ENCODE measurements at places on chromosomes 3 and 15. TPM values are rescaled to one million over a fixed set of nuclear protein-coding genes. Genes with fewer than 3 reads are reported as not detected.

Gene EIF2A
- 81.7 TPM for total RNA-seq

GRCh38 chr15:27681038-27681437, 418.1 kb downstream of the OCA2 start:
- H3K4me3 ChIP-seq, result no peak overlapping the region
- no peaks in the 10 kb centered on the region for H3K36me3 ChIP-seq
- no peaks in the 10 kb centered on the region for H3K4me1 ChIP-seq
- H3K27ac ChIP-seq, result no peak overlapping the region

- no peaks in the 10 kb centered on the region for H3K27me3 ChIP-seq
- no peaks in the 10 kb centered on the region for H3K4me1 ChIP-seq
- H3K36me3 ChIP-seq, result no peaks in the 10 kb centered on the region
- H3K27ac ChIP-seq, result no peak overlapping the region
These were observed 101.5 kb downstream of the RBMS3 start for GRCh38 chr3:29382409-29382808.

DNA sequence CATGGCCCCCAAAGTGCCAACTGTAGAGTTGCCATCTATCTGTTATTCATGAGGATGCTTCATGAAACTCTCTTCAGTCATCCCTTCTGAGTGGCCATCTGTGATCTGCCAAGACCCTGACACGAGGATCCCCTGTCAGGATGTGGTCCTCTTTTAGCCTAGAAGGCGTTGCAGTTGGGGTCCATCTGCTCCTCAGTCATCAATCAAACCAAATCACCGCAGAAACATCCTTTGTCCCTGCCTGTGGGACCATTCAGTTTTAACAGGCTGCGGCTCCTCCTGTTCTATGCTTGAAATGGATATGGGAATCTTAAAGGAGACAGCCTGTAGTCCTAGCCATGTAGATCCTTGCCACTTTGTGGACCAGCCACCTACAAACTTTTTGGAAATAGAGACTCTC, 5.9 kb upstream of the RPS27L start:
- H3K36me3 ChIP-seq, result no peaks in the 10 kb centered on the region
- H3K4me3 ChIP-seq, result no peak overlapping the region
- H3K4me1 ChIP-seq, result peaks cover 1% of the 10 kb centered on the region

- DNase-seq, result no peak
- H3K4me3 ChIP-seq, result no peak overlapping the region
- no peak overlapping the region for H3K27ac ChIP-seq
These were observed 183.5 kb downstream of the TBL1XR1 start for GRCh38 chr3:177013681-177014280.

GRCh38 chr15:93072411-93073394, 16.3 kb downstream of the RGMA start:
- DNase-seq, result no peak
- H3K4me3 ChIP-seq, result no peak overlapping the region
- H3K36me3 ChIP-seq, result no peaks in the 10 kb centered on the region
- H3K27me3 ChIP-seq, result peaks cover 59% of the 10 kb centered on the region

- peak overlapping the region; percentile 72 for H3K4me3 ChIP-seq
- peaks cover 58% of the 10 kb centered on the region for H3K27me3 ChIP-seq
- no peaks in the 10 kb centered on the region for H3K36me3 ChIP-seq
- H3K27ac ChIP-seq, result no peak overlapping the region
- peaks cover 26% of the 10 kb centered on the region for H3K4me1 ChIP-seq
These were observed 539 bp upstream of the MGLL start for GRCh38 chr3:127822682-127823425.
